ENCODE measurements at places on chromosomes 6 and 20.

GRCh38 chr6:125220712-125221111 lies 67.1 kb downstream of the TPD52L1 start:
- no peak overlapping the region for H3K4me3 ChIP-seq
- H3K4me1 ChIP-seq: no peaks in the 10 kb centered on the region
- H3K27ac ChIP-seq: no peak overlapping the region

DNA sequence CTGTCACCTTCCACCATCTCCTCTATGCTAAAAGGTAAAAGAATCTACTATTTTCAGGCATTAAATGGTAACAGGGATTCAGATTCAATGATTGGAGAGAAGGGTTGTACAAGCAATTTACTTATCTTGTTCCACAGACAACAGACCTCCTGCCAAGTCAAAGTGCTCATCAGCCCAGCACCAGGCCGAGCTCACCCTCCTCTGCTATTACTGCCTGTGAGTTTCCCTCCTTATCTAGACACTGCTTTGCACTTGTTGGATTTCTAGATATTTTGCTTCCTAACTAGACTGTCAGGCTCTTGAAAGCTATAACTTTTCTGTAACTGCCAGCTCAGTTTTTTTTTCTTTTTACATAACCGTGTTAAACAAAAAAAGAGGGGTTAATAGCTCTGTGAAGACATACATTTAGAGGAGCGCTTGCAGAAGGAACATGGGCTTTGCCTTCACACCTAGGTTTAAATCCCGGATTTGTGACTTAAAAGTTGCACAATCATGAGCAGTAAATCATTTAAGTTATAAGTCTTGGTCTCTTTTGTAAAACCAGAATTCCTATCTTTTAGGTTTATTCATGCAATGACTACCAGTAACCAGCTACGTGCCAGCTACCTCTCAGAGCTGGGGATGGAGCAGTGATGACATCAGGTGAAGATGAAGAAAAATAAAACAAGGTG lies 1.1 kb upstream of the FAM162B start:
- no peak overlapping the region for H3K4me3 ChIP-seq
- peaks cover 6% of the 10 kb centered on the region for H3K4me1 ChIP-seq
- no peaks in the 10 kb centered on the region for H3K36me3 ChIP-seq
- H3K27me3 ChIP-seq: peaks cover 62% of the 10 kb centered on the region

DNA sequence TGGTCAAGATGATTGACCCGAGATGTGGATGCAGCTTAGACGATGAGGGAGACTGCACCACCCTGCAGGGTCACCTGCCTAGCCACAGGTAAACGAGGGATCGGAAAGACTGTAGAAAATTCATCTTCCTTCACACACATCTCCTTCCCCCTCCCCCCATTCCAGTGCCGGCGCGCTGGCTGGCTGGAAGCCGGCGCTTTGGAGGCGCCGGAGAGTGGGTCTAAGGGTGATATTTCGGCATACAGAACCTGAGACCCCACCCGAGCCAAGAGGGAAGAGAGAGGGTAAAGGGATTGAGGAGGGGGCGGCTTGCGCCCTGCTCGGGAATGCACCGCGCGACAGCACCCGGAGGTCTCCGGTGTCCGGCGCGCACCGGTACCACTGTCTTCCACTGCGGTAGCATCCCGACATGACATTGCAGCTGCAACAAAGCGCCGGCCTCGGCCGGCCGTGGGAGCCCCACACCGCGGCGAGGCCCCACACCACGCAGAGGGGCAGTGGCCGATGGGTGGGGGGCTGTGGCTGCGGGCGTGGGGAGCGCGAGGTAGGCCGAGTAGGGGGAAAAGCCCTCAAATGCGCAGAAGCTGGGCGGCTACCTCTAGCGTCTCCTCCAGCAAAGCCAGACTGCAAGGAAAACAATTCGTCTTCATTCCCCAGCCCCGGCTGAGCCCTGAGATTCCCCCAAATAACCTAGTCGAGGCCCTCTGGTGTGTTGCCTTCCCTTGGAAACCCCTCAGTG lies 984 bp downstream of the TNFRSF21 start:
- peaks cover 22% of the 10 kb centered on the region for H3K27me3 ChIP-seq
- DNase-seq: peak; percentile 8
- peak overlapping the region; percentile 41 for H3K4me3 ChIP-seq
- no peak overlapping the region for H3K27ac ChIP-seq
- peaks cover 10% of the 10 kb centered on the region for H3K4me1 ChIP-seq
- H3K36me3 ChIP-seq: no peaks in the 10 kb centered on the region

DNA sequence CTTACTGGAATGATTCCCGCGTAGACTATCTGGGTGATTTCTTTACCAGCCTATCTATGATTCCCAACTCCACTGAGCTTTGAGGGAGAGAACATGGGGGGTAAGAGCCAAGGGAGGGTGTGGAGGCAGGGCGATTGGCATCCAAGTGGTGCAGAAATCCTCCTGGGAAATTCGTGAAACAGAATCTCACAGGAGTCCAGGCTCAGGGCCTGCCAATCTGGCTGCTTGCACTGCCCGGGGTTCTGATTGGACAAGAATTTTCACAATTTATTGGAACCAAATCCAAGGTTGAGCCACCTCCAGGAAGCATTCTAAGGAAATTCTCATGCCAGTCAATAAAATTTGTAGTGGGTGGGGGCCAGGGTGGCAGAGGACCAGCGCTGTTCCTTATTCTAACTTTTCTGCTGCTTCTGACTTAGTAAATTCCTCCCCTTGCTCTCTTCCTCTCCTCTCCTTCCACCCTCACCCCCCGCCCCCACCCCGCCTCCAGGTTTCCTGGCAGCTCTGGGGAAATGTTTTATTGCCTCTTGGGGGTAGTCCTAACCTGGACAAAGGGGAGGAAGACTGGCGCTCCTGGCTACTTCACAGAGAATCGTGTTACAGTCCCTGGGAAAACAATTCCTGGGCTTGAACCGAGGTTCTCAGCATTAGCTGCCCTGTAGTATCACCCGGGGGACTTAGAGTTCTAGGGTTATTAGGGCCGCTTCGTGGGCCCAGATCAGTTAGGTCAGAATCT lies 3.1 kb downstream of the BMP6 start:
- H3K4me3 ChIP-seq: no peak overlapping the region
- H3K36me3 ChIP-seq: no peaks in the 10 kb centered on the region
- no peak for DNase-seq
- H3K27me3 ChIP-seq: peaks cover 62% of the 10 kb centered on the region
- H3K4me1 ChIP-seq: peaks cover 22% of the 10 kb centered on the region

DNA sequence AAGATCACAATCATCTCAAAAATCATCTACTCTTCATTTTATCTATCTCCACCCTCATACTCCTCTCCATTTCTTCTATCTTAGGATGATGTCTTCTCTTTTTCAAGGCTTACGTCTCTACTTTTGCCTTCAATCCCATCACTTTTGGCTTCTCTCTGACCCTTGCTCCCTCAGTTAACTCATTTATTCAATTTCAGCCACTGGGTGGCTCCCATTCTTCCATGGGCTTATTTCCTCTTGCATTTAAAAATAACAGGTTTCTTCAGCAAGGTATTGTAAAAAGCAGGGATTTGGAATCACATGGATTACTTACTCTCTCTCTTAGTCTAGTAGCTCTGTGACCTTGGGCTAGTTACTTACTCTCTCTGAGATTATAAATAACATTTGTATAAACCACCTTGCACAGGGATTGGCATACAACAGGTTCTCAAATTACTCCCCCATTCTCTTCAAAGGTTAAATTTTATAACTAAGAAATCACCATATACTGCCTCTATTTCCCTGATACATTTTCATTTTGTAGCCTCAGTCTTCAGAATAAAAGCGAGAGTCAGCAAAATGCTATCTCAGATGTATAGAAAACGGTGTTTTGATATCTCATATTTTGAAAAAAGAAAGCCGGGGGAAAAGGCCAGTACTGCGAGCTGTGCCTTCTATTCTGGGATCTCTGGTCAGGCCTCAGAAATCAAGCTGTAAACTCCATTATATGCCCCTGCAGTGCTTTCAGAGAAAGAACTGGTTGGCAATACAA lies 5.5 kb downstream of the ZSCAN12 start:
- no peak overlapping the region for H3K27ac ChIP-seq
- no peaks in the 10 kb centered on the region for H3K27me3 ChIP-seq
- peaks cover 12% of the 10 kb centered on the region for H3K4me1 ChIP-seq
- no peak overlapping the region for H3K4me3 ChIP-seq
- peaks cover 63% of the 10 kb centered on the region for H3K36me3 ChIP-seq
- no peak for DNase-seq

- no peaks in the 10 kb centered on the region for H3K4me1 ChIP-seq
- H3K27me3 ChIP-seq: no peaks in the 10 kb centered on the region
- no peak overlapping the region for H3K4me3 ChIP-seq
- H3K36me3 ChIP-seq: no peaks in the 10 kb centered on the region
Observed at GRCh38 chr6:119760046-119760445, 410.5 kb upstream of the MAN1A1 start.

- DNase-seq: no peak
- no peaks in the 10 kb centered on the region for H3K27me3 ChIP-seq
- no peak overlapping the region for H3K27ac ChIP-seq
- no peak overlapping the region for H3K4me3 ChIP-seq
- no peaks in the 10 kb centered on the region for H3K36me3 ChIP-seq
- H3K4me1 ChIP-seq: no peaks in the 10 kb centered on the region
Observed at GRCh38 chr20:23459461-23460150, 6.9 kb upstream of the CST11 start.

DNA sequence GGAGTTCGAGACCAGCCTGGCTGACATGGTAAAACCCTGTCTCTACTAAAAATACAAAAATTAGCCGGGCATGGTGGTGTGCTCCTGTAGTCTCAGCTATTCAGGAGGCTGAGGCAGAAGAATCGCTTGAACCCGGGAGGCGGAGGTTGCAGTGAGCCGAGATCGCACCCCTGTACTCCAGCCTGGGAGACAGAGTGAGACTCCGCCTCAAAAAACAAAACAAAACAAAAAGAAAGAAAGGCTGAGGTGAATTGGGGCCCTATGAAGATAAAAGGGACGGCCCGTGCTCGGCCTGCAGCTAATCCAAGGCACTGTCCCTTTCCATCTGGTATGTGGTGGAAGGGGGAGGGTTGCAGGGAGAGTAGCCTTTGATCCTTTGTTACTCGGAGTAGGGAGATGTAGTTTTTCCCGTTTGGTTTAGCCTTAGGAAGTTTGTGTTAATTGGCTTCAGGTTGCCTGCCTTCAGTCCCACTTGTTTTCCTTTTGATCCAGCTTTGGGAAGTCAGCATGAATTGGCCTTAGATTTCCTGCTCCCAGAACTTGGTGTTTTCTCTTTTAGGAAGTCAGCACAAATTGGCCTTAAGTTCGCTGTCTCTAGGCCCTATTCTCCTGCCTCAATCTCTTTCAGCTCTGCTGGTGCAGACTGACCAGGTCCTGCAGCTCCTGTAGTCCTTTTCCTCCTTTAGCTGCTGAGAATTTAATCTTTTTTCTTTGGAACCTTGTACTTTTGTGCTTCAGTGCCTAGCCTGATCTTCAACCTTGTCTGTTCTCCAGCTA lies 36.1 kb upstream of the PAQR8 start:
- H3K36me3 ChIP-seq: no peaks in the 10 kb centered on the region
- no peaks in the 10 kb centered on the region for H3K27me3 ChIP-seq
- no peak overlapping the region for H3K27ac ChIP-seq

GRCh38 chr6:27019651-27020552 lies 227.6 kb upstream of the PRSS16 start:
- peak overlapping the region; percentile 46 for H3K4me3 ChIP-seq
- no peaks in the 10 kb centered on the region for H3K27me3 ChIP-seq
- H3K27ac ChIP-seq: no peak overlapping the region
- peaks cover 6% of the 10 kb centered on the region for H3K4me1 ChIP-seq

- peak overlapping the region; percentile 84 for H3K27ac ChIP-seq
- DNase-seq: no peak
- no peak overlapping the region for H3K4me3 ChIP-seq
- H3K4me1 ChIP-seq: peaks cover 88% of the 10 kb centered on the region
- H3K36me3 ChIP-seq: no peaks in the 10 kb centered on the region
Observed at GRCh38 chr6:25174678-25175077, 104.5 kb upstream of the CARMIL1 start.

GRCh38 chr6:15553031-15553430 lies 109.8 kb downstream of the DTNBP1 start:
- no peak overlapping the region for H3K4me3 ChIP-seq
- H3K4me1 ChIP-seq: peaks cover 17% of the 10 kb centered on the region
- H3K36me3 ChIP-seq: no peaks in the 10 kb centered on the region

DNA sequence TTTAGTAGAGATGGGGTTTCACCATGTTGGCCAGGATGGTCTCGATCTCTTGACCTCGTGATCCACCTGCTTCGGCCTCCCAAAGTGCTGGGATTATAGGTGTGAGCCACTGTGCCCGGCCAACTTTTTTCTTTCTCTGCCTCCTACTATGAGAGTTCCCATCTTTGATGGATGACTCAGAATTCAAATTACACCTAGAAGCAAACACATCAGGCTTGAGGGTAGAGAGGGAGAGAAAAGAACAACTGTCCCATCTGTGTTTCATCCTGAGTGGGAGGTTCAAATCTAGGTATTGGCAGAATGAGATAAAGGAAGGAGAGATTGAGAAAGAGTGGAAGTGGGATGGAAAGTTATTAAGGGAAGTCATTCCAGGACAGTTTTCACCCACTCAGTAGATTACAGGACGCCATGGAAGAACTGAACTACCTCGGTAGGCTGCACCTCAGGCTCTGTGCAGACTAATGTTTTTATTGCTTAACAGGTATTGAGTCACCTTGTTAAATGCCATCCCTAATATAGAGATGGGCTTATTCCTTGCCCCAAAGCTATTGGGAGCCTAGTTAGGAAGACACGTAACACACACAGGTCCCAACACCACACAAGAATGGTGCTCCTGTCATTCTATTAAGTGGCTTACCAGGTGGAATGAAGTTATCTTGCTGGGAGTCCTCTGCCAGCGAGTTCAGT lies 275.7 kb downstream of the SOX4 start:
- H3K27ac ChIP-seq: no peak overlapping the region
- H3K36me3 ChIP-seq: no peaks in the 10 kb centered on the region
- no peaks in the 10 kb centered on the region for H3K4me1 ChIP-seq
- H3K27me3 ChIP-seq: no peaks in the 10 kb centered on the region

All from CD14-positive monocyte (primary cell).